GM03348 (cell line): ENCODE measurements at places on chromosomes 5 and 9.
A peak's percentile ranks its signal among the peaks of the same experiment; 100 is the strongest.

DNA sequence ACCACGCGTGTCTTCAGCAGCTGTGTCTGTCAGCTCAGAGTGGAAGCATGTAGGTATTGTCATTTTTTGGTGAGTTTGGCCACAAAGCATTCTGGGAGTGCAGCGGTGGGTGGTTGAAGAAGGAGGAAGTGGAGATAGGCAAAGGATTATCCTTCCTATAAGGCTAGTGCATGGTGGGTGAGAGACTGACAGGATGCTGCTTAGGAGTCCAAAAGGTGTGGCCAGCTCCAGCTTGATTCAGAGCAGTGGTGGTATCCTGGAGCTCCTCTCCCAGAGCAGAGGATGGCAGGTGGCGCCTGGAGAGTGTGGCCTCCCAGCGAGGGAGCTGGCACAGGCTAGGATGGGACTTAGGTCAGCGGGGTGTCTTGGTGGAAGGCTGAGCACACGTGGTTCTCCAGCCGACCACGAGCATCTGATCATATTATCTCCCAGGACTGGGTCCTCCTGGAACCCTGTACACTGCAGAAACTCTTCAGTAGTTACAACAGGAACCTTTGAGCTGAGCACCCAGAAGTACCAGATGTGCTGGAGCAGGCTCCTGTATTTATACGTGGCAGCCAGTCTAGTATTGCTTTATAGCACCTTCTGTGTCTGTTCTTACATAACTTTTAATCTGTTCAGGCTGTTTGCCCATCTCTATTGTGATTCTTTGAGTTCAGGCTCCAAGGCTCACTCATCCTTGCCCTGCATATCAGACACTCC lies 29.6 kb downstream of the MAML1 start:
- peak; percentile 57 for DNase-seq

- DNase-seq = peak; percentile 58
Measured at GRCh38 chr9:2093920-2094597, 78.9 kb downstream of the SMARCA2 start.

DNA sequence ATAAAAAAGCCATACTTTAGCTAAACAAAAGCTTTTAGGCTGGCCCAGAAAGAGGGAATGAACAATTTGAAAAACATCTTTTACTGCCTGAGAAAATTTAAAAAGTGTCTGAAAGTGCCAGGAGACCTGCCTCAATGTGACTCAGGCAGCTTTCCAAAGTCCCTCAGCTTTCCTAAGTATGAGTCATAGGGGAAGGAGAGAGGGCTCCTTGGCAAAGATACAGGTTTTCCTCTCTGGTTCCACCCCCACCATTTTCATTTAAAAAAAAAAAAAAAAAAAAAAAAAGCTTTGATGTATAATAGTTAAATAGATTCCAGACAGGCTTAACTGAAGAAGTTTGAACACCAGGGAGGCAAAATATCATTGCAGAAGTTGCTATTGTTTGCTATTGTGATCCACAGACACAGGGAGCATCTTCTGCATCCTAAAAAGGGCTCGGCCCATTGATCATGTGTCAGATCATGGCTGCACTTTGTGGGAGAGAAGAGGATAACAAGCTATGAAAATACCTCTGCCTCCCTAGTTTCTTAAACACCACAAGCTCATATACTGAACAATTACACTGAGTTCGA lies 71.5 kb downstream of the MRPS27 start:
- DNase-seq = peak; percentile 70

- no peak for DNase-seq
Measured at GRCh38 chr5:109304309-109304708, 105.5 kb downstream of the PJA2 start.

DNA sequence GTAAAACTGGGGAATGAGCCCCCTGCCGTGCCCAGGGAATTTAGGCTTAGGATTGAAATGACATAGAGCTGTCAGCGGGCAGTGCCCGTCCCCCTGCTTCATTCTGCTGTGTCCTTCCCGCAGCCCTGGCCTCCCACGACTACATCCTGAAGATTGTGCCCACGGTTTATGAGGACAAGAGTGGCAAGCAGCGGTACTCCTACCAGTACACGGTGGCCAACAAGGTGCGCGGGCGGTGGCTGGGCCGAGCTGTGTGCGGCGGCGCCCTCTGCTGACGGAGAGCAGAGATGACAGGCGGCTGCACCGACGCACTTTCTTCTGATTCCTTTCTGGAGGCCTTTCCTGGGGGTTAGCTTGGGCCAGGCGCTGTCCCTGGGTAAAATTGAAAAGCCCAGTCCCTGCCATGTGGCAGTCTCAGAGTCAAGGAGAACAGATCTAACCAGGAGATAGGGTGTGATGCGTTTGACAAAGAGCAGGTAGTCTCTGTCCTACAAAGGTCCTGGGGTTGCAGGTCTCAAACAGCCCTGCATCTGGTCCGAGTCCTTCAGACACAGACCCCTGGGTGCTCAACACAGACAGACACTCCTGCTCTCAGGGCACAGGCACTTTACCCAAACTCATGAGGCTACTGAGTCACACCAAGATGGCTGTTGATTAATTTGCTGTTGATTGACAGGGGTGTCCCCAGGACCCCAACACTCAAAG lies 26.8 kb upstream of the RPL26L1 start:
- DNase-seq = peak; percentile 85

GRCh38 chr5:167889276-167889675 lies 402.2 kb upstream of the WWC1 start:
- DNase-seq = no peak

GRCh38 chr9:2336055-2336454 lies 285.5 kb upstream of the VLDLR start:
- no peak for DNase-seq

DNA sequence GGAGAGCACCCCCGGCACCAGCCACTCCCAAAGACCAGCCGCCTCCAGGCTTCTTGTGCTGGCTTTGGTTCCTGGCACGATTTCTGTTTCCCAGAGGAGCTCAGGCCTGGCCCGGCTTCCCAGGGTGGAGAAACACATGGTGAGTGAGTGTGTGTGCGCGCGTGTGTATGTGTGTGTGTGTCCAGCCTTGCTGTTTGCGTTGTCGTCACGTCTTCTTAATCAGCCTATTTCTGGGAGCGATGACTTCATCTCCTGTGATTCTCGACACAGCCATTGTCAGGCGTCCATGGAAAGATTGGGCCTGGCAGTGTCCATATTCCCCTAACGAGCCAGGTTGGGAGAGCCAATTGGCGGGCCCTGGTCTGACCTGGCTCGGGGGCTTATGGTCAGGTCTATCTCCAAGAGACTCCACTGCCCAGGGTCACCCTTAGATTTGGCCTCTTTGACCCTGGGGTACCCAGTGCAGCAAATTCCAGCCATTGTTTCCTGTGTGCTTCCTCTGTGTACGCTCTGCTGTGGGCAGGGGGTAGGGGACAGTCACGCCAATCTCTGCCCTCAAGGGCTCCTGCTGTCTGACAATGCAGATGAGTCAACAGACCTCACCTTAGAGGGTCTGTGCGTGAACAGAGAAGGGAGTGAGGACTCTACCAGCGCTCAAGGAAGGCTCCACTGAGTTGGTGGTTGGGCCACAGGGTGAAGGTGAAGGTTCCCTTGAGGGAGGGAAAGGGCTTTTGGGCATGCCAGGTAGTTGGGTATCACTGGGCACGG lies 73.8 kb downstream of the DAB2IP start:
- DNase-seq = peak; percentile 93

DNA sequence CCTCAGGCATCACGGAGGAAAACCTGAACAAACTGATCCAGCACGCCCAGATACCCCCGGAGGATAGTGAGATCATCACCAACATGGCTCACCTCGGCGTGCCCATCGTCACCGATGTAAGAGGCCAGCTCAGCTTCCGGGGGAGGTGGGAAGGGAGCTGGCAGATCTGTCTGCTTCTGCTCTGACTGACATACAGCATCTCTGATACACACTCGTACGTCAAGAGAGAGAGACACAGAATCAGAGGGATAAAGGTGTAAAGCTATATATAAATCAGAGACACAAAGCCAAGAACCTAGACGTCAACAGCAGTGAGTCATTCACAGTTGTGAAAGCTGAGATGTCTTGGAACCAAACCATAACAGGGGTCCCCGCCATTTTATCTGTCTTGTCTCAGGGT lies 30.1 kb upstream of the CFAP157 start:
- DNase-seq = no peak

GRCh38 chr9:104941597-104941996 lies 13.6 kb upstream of the ABCA1 start:
- no peak for DNase-seq

- no peak for DNase-seq
Measured at GRCh38 chr5:106843812-106844416, 826.8 kb downstream of the EFNA5 start.

DNA sequence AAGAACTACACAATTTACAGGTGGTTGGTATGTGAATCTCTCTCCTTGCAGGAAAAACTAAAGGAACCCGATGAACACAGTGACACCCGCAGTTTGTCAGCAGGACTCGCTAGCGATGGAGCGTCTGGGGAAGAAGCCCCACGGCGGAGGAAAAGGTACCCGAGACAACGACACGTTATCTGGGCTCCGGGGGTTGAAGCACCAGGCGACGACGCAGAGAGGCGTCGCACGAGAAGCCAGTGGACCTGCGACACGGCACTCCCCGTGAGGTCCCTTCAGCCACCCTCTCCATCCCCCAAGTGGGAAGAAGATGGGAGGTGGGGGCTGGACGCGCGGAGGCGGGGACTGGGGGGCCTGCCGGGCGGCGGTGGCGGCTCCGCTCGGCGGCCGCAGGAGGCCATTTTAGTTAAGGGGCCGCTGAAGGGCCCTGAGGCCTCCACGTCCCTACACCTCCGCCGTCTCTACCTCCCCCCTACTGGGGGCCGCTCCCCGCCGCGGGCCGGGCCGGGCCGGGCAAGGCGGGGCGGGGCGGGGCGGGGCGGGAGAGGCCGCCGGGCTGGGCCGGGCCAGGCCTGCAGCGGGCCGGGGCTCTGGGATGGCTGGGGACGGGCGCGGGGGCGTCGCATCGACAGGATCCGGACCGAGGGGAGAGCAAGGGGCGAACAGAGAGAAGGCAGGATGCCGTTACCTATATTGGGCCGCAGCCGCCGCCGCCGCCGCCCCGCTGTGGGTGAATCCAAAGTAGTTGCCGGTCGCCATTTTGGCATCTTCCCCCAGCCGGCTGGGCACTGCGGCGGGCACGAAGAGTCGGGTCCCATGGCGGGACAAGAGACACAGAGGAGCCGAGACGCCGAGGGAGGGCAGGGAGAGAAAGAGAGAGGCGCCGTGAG lies 754 bp downstream of the ZFR start:
- peak; percentile 86 for DNase-seq

DNA sequence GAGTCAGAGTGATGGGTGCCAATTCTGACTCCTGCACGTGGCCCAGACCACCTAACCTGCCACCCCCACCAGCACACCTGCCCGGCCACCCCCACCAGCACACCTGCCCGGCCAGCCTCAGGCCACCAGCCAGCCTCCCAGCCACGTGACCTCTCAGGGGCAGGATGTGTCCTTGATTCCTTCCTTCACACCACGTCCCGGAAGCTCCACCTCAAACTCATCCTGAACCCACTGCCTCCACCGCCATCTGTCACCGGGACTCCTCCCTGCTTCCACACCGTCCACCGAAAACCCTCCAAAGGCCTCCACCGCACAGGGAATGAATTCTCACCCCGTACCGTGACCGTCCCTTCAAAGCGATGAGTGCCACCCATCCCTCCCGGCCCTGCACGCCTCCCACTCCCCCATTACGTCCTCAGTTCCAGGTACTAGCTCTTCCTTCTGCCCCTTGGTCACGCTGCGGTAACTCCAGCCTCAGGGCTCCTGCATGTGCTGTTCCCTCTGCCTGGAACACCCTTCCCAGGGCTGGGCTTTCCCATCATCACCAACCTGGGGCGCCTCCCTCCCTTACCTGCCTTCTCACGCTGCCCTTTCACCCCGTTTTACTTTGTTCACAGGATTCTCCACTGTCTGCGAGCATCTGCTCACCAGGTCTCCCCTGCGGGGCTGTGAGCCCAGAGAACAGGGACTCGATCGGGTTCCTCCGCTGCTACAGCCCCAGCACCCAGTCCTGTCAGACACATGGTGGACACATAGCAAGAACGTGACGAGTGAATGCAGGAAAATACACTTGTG lies 82.9 kb downstream of the ADAMTS2 start:
- DNase-seq = no peak

- no peak for DNase-seq
Measured at GRCh38 chr9:12876872-12877271, 102.1 kb downstream of the LURAP1L start.

DNA sequence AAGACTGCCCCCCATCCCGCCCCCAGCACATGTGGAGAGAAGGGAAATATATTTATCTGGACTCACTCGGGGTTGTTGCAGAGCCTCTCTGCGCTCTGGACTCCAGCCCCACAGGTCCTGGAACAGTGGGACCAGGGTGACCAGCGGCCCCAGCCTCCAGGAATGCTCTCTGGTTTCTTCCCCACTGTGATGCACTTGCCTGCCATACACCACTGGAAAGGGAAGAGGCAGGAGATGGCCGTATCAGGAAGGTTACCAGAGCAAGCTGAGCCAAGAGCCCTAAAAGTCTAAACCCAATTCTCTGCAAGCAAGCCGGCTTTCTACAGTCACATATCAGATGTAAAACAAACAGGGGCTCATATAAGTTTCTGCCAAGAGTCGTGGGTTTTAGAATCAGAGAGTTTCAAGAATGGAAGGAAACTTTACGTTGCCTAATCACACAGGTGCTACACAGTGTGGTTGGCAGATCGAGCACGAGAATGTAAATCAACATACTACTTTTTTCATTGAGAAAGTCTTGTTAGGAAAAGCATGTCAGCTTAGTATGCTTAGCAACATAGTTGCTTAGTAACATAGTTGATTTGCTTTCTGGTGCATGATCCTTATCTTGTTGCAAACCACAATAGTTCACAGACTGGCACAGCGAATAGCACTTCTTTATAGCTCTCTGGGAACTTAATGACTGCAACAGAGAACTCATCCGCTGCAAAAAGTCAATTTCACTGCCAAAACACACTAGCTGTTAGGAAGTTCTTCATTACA lies 201.2 kb downstream of the TARS1 start:
- no peak for DNase-seq

GRCh38 chr9:72149231-72149975 lies at the start of gene GDA:
GDA (plus strand) TSS chr9:72149440; CDS start chr9:72149560, 120 bp downstream.
- peak; percentile 11 for DNase-seq

DNA sequence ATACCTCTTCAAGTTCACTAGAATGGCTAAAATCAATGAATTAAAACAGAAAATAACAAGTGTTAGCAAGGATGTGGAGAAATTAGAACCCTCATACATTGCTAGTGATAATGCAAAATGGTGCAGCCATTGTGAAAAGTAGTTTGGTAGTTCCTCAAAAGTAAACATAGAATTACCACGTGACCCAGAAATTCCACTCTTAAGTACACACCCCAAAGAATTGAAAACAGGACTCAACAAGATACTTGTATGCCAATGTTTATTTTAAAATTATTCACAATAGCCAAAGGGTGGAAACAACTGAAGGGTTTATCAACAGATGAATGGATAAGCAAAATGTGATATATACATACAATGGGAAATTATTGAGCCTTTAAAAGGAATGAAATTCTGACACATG lies 70.3 kb downstream of the BARX1 start:
- no peak for DNase-seq

DNA sequence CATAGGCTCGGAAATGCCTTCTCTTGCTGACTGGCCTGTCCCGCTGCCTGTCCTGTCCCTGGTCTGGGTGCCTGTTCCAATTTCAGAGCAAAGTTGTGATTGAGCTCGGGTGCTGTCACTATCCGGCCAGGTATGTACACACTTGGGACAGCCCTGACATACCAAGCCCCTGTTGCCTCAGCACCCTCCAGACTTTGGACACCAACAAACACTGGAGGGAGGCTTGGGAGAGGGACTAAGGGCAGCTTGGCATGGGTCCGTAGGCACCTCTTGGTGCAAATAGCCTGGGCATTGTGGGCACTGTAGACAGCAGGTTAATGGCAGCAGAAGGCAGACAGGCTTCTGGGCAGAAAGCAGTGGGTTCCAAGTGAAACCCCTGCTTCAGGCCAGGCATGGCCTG lies 86.3 kb upstream of the SEMA6A start:
- no peak for DNase-seq
